ENCODE measurements at places on chromosomes 3 and 15.
A peak's percentile ranks its signal among the peaks of the same experiment; 100 is the strongest.

DNA sequence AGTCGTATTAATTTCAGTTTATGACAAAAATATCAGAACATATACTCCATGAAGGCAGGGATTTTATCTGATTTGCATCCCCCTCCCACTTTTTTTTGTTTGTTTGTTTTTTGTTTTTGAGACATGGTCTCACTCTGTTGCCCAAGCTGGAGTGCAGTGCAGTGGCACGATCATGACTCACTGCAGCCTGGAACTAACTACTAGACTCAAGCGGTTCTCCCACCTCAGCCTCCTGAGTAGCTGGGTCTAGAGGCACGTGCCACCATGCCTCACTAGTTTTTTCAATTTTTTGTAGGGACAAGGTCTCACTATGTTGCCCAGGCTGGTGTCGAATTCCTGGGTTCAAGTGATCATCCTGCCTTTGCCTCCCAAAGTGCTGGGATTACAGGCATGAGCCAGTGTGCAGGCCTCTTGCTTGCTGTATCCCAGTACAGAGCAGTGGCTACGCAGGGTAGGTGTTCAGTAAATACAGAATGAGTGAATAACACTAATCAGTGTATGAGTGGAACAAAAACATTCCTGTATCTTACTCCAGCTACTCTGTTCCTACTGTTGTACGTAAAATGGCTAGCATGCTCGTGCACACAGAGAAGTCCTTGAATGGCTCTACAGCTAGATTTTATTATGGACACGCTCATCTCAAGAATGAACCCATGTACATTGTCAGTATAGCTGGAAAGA lies 272.4 kb downstream of the FOXP1 start:
- no peak for DNase-seq

DNA sequence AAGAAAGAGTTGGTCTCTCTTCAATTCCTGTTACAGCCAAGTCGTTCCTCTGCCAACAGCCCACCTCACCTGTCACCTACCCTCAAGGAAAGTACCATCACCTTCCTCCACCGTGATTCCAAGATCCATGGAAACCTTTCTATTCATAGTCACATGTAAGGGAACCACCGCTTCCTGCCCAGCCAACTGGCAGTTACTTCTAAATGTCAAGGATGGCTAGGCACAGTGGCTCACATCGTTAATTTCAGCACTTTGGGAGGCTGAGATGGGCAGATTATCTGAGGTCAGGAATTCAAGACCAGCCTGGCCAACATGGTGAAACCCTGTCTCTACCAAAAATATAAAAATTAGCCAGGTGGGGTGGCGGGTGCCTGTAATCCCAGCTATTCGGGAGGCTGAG lies 82.8 kb downstream of the FOXP1 start:
- no peak for DNase-seq

- DNase-seq = no peak
Observed at GRCh38 chr15:44147636-44148035, 47.4 kb downstream of the FRMD5 start.

DNA sequence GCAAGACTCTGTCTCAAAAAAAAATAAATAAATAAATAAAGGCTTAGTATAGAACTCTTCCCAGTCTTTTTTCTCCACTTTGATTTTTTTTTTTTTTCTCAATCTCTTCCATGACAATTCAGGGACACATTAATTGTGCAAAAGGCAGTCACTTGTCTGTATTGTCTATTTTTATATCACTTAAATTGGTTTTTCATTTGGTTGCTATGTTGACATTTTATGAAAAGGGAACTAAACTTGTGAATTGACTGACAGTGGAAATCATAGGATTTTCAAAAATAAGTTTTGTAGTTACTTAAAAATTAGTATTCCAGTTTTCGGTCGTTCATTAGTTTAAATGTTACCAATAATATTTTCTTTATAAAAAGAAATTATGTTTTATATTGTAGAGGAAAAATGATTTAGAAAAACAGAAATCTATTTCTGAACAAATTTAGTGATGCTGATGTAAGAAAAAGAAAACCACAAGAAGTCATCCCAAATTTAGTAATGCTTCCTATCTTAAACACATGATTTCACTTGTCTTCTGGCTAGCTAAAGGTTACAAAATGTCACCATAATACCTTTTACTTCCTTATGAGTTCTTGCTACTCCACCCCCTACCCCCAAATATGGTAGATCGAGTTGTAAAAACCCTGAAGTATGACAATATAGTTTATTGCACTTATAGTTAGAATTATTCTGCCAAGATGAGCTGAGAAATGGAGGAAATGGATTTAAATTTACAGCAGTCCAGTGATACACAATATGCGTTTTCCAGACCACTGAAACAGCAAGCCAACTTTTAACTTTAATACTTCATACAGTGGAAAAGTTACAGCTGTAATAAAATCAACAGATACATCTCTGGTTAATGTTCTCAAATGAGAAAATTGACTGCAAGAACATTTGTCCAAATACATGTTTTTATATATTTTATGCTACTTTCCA lies 37.0 kb downstream of the PPARG start:
- DNase-seq = no peak

GRCh38 chr3:193214445-193214844 lies 26.6 kb upstream of the PLAAT1 start:
- no peak for DNase-seq

DNA sequence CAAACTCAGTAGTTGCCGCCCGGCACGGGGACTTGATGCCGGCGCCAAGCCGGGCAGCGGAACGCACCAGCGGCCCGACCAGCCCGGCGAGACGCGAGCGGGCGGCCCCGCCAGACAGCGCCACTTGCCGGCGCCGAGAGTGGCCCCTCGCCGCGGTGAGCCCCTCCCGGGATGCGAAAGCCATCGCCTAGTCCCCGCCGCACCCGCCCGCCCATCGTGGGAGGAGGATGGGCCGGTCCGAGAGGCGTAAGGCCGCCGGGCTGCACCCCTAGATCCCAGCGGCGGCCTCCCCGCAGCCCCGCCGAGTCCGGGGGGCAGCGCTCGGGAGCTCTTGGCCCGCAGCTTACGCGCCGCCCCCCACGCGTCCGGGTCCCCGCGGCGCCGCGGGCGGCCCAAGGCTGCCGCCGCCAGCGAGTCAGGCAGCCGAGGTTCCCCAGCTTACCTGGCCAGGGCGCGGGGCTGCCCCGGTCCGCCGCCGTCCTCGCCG lies 609 bp downstream of the GOLGA8A start:
- peak; percentile 8 for DNase-seq

DNA sequence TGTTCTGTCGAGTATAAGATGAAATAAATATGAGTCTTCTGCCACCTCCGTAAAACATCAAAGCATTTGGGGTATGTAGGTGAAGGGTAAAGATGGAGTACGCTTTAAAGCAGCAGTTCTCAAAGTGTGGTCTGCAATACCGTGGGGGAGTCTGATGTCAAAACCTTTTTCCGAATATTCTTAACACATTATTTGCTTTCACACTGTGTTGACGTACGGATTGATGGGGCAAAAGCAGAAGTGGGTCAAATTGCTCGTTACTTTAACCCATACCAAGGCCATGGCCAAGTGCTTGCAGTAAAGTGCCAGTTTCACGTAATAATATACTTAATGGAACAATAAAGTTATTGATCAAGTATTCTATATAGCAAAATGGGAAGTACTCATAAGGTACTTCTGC lies 36.3 kb downstream of the PAK2 start:
- no peak for DNase-seq

DNA sequence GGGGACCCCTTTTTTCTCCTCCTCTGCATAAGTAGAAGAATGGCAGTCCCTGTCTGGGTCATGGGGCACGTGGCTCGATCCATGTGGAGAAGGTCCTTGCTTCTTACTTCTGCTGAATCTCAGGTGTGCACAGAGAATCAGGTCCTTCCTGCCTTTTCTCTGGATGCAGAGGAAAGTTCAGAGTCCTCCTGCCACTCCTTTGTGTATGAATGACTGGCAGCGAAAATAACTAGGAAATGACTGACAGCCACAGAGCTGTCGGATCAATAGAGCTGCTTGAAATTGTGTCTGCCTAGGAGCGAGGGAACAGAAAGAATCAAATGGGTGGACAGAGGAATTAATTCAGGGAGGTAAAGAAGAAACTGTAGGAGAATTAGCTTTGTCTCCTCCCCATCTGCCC lies 49.6 kb upstream of the ROPN1 start:
- DNase-seq = no peak

GRCh38 chr15:78317145-78317836 lies 17.9 kb upstream of the SKIC8 start:
- DNase-seq = no peak

DNA sequence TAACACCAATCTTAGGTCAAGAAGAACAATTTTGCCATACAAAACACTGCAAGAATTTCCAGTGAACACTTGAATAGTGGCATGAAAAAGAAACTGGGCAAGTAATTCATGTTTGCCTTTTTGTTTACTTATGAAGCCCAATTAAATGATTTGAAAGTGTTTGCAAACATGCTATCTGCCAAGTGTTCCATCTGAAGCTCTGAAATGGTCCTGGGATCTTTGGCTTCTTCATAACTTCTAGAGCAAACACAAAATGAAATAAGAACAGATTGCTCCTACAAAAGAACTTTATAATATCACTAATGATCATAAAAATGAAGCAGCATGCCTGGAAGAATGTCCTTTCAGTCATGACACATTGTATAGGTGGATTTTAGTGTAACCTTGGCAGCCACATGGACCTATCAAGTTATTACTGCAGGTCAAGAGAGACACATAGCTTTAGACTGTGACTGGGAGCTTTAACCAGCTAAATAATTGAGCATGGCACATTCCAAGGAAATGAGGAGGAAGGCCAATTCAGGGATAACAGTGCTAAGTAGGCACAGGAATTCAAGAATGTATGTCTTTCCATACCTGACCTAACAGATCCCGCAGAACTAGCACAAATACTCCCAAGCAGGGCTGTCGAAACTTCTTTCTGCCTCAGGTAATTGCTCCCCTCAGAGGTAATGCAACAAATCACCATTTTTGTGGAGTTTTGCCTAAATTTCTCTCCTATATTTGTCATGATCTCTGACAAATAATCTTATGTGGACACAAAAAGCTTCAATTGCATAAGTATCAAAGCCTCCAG lies 144.6 kb downstream of the DUT start:
- no peak for DNase-seq

DNA sequence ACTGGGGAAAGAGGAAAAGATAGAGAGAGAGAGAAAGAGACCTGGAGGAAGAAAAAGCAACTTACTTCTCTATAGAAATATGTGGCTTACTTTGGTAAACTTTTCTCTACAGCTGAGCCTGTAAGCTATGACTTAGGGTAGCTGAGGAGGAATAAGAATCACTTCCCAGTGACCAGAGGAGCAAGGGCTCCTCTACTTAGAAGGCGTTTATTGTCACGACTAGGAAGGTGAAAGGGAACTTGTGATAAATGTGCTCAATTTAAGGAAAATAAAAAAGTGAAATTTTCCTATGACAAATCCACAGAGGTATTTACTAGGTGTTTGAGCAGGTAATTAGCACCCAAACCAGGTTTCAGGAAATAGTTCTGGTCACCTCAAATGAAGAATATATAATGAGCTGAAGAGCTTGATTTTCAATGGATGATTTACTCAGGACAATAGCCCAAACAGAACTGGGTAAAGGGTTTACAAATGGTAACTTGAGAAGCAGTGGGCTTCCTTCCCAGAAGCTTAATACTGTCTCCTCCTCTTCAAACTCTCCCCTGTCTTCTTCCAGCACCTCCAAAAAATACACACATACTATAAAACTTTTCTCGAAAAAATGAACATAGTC lies 46.1 kb downstream of the SOX2 start:
- no peak for DNase-seq

DNA sequence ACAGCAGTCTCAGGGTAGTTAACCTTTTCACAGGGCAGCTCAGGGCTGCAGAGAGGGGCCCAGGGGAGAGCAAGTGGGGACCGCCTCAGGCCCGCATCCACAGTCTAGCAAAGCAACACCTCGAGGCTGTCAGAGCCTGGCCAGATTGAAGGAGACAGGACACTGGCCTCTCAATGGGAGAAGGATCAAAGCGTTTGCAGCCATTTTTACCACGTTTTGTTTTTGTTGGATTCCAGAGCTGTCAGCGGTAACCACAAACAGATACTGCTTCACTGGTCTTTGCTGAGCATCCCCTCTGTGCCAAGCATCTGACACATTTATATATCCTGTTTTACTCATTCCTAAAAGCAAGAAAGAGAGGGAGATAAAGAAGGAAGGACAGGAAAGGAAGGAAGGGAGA lies 153.8 kb downstream of the SHQ1 start:
- no peak for DNase-seq

- DNase-seq = no peak
Observed at GRCh38 chr3:78690766-78691165, 1077.0 kb downstream of the ROBO1 start.

DNA sequence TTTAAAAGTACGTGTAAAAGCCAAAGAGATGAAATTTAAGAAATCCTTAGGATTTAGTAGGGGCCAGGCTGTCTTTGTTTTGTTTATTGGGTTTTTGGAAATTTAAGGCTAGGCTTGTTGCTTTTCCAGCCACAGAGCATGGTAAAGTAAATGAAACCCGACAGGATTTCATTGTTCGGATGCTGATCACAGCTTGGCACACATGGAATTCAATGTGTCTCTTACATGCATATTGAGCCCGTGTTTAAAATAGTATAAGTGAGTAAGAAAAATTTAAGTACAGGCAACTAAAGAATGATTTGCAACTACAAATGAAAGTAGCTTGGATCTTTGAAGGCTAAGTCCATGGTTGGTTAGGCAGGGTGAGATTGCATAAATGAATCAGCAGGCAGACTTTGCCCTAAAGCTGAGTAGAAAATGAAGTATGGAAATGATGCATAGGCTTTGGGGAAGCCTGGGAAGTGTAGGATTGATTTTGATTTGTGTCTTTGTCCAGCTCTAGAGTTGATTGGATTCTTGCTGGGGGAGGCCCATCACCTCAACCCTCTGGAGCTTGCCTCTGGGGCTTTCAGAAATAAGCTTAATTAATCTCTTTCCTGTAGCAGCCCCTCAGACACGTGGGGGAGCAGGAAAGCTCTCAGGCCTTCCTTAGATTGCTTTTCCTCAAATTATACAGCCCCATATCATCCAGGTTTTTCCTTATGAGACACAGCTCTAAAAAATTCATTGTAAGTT lies 68.2 kb upstream of the ADAMTSL3 start:
- DNase-seq = no peak

DNA sequence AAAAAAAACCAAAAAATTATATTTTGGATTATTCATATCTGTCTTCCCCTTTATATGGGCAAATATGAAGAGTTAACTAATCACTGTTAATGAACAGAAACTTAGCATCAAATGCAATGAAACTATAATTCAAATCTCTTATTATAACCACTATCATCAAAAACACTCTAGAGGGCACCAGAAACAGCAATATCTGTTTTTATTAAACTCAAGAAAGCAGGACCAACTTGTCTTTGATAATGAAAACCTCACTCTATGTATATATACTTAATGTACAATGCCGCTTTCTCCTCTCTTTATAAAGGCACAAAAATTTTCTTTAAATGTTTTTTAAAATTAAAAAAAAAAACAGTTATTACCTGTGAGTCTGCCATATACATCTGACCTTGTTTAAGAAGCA lies 92.7 kb downstream of the UACA start:
- no peak for DNase-seq

- DNase-seq = no peak
Observed at GRCh38 chr3:116340680-116341216, 104.5 kb downstream of the LSAMP start.

- DNase-seq = no peak
Observed at GRCh38 chr3:127157171-127157828, 35.6 kb upstream of the PRR23E start.

- DNase-seq = no peak
Observed at GRCh38 chr15:58398071-58398470, 33.7 kb upstream of the LIPC start.

Data from stimulated activated CD8-positive, alpha-beta memory T cell treated with anti-CD3 and anti-CD28 coated beads, Interleukin-4, amount 100 ng/mL, for 1 hour (primary cell).